ENCODE measurements at places on chromosomes 5 and 9.

DNA sequence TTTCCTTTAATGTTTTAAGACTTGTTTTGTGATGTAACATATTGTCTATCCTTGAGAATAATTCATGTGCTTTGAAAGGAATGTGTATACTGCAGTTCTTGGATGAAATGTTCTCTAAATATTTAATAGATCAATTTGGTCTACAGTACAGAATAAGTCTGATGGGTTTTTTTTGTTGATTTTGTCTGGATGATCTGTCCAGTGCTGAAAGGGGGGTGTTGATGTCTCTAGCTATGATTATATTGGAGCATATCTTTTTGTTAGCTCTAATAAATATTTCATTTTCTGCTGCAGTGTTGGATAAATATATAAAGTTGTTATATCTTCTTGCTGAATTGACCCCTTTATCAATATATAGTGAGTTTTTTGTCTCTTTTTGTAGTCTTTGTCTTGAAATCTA is 269.9 kb upstream of the TUSC1 start:
- DNase-seq, result no peak

DNA sequence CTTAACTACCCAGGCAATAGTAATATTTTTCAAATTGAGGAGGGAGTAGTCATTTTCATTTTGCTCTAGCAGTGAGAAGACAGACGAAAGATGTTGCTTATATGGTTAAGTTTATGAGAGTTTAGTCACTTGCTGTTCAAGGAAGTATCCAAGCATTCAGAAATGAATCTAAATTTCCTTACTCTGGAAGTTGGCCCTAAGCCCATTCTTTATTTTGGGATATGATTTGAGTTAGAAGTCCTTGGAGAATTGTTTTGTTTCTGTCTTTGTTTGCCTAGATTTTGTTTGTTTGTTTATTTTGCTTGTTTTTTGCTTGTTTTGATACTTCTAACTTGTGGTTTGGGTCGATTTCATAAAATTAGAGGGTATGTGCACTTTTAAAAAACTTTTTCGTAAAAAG is 146.4 kb upstream of the FGF10 start:
- DNase-seq, result no peak

DNA sequence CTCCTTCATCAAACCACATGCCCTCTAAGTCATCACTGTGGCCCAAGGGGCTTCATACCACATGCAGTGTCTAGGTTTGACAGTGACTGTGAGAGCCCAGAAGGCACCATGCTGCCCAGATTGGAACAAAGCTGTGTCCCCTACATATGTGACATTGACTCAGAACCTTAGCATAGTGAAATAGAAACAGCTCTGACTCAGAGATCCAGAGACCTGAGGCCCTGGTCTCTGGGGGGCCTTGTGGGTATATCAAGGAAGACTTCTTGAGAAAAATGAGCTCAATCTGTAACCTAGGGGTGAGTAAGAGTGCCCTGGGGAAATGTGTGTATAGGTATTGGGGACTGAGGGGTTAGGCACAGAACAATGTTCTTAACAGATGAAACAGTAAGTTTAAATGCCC is 7.1 kb upstream of the ENTREP1 start:
- DNase-seq, result no peak

- DNase-seq, result no peak
Observed at GRCh38 chr9:121567500-121568342, 68.1 kb upstream of the GGTA1 start.

GRCh38 chr5:120535900-120536299 is 71.8 kb downstream of the PRR16 start:
- no peak for DNase-seq

DNA sequence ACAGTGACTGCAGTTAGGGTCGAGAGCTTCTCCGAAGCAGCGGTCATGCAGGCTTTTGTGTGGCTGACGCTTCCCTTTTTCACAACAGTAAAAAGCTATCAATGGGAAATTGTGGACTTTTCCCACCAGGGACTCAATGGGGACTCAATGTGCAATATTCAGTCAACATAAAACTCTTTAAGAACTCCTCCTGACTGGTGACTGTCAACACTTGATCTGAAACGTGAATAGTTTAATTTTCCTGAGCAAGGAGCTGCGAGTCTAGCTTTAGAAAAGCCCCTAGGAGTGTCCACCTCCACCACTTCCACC is 28.7 kb downstream of the EXOC3 start:
- DNase-seq, result no peak

GRCh38 chr5:83209963-83210362 is 132.6 kb downstream of the XRCC4 start:
- no peak for DNase-seq

- no peak for DNase-seq
Observed at GRCh38 chr5:130642461-130642860, 522.6 kb downstream of the HINT1 start.

- DNase-seq, result no peak
Observed at GRCh38 chr9:129422032-129422842, 198.7 kb downstream of the C9orf50 start.

GRCh38 chr9:87428659-87429058 is 69.0 kb upstream of the DAPK1 start:
- no peak for DNase-seq

DNA sequence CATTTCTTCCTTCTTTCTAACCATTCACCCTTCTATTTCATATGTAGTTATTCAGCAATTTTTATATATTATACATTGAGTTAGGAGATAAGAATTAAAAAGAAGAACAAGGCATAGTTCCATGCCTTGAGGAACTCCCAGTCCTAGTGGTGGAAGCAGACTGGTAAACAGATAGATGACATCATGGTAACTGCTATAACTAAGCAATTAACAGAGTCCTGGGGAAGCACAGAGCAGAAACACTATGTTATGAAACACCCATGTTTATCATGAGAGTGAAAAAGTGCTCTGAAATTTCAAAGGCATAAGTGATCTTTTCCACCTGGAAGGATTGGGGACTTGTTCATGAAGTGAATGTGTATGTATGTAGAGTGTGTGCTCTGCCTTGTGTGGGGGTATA is 14.6 kb downstream of the PAPPA start:
- DNase-seq, result no peak

DNA sequence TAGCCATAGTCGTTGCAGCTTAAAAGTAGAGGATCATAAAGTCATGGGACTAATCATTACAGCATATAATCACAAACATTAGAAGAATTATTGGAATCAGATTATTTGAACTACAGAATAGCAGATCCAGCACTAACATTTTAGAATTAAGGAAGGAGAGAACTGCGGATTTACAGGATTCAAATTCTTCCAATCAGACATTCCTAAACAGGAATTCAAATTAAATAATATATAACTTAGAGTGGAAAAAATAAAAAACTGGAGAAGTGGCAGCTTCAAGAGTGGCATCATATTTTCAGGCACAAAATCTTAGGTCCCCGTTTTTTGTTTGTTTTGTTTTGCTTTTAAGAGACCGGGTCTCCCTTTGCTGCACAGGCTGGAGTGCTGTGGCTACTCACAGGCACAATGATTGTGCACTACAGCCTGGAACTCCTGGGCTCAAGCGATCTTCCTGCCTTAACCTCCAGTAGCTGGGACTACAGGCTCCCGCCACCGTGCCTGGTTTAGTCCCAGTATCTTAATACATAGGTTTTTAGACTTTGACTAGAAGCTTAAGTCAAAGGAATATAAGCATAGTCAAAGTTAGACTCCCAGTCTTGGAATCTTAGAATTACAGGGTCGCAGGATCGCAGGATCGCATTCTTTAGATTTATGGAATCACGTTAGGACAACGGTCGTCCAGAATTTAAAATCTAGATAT is 2.1 kb upstream of the FOXE1 start:
- DNase-seq, result no peak

DNA sequence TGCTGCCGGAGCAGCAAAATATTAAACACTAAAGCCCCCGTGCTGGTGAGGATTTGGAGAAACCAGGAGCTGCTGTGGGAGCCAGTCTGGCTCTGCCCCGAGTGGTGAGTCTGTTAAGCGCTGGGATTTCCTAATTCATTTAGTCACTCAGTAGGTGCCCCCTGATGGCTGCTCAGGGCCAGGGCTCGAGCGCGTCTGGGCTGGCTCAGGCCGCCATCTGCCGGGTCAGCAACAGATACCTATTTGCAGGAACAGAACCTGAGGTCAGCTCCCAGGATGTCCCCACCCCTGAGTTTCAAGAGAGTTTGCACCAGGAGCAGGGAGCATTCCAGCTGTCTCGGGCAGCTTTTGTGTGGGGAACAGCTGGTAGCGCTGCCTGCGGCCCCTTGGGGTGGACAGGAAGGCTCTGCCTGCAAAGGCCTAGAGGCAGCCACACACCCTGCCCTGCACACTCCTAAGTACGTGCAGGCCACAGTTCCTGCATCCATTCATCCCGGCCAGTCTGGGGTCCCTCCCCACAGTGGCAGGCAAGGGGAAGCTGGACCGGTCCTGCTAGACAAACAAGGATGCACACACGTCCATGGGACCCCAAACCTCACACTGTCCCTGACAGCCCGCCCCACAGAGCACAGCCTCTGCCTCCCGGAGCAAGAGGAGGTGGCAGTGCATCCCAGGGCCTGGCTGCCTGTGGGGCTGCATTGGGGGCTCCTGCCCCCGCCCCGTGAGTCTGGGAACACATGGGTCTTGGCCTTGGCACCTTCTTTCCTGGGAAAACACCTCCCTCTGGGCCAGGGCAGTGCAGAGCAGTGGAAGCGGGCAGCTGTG is 83.7 kb downstream of the ADAMTS2 start:
- DNase-seq, result no peak

- no peak for DNase-seq
Observed at GRCh38 chr5:142235050-142235797, 89.6 kb downstream of the SPRY4 start.

GRCh38 chr9:21413624-21414023 is 4.7 kb downstream of the IFNA8 start:
- DNase-seq, result no peak

GRCh38 chr5:89123581-89123980 is 240.6 kb upstream of the MEF2C start:
- no peak for DNase-seq

- no peak for DNase-seq
Observed at GRCh38 chr5:74067748-74068541, 441.9 kb downstream of the ARHGEF28 start.

DNA sequence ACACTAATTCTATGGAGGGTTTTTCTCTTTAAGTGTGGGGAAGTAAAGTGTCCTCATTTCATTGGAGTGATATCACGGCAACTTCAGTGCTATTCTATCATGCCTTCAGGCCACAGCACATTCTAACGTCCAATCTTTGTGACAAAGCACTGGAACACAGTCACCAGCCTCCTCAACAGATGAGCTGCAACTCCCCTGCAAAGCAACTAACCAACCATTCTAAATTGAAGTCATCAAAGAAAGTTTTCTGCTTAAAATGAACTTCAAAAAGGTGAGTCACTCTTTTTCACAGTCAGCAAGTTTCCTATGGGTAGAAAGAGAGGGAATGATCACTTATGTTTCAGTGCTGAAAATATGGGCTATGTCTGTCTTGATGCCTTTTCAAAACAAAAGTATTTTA is 190.8 kb downstream of the ELAVL2 start:
- DNase-seq, result no peak

GRCh38 chr5:159132429-159133040 is 32.8 kb upstream of the EBF1 start:
- no peak for DNase-seq

- no peak for DNase-seq
Observed at GRCh38 chr9:83792746-83793145, 24.8 kb downstream of the GKAP1 start.

GRCh38 chr9:127548352-127548881 is 63.7 kb upstream of the STXBP1 start:
- no peak for DNase-seq

GRCh38 chr5:138595180-138595795 is 20.1 kb upstream of the HSPA9 start:
- peak; percentile 7 for DNase-seq

- DNase-seq, result no peak
Observed at GRCh38 chr9:89739916-89740315, 135.1 kb downstream of the GADD45G start.

- no peak for DNase-seq
Observed at GRCh38 chr9:3856592-3856991, 330.8 kb upstream of the RFX3 start.

GRCh38 chr9:123407217-123407851 is 51.3 kb downstream of the CRB2 start:
- DNase-seq, result no peak

DNA sequence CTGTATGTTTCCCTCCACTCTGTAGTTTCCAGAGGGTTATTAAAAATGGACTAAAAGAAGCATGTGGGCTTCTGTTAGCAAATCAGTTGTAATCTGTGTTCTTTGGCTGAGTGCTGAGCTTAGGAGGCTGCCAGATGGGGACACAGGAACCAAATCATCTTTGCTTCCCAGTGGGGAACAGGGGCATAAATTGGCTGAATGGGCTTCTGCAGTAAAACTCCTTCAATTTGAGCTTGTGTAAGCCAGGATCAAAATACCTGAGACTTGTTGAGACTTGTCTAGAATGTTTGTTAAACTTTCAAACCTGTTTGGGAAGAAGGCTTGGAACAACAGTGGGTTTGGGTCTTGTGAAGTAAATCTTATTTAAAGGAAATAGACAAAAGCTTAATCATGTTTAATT is 32.2 kb upstream of the TNFAIP8 start:
- peak; percentile 10 for DNase-seq

DNA sequence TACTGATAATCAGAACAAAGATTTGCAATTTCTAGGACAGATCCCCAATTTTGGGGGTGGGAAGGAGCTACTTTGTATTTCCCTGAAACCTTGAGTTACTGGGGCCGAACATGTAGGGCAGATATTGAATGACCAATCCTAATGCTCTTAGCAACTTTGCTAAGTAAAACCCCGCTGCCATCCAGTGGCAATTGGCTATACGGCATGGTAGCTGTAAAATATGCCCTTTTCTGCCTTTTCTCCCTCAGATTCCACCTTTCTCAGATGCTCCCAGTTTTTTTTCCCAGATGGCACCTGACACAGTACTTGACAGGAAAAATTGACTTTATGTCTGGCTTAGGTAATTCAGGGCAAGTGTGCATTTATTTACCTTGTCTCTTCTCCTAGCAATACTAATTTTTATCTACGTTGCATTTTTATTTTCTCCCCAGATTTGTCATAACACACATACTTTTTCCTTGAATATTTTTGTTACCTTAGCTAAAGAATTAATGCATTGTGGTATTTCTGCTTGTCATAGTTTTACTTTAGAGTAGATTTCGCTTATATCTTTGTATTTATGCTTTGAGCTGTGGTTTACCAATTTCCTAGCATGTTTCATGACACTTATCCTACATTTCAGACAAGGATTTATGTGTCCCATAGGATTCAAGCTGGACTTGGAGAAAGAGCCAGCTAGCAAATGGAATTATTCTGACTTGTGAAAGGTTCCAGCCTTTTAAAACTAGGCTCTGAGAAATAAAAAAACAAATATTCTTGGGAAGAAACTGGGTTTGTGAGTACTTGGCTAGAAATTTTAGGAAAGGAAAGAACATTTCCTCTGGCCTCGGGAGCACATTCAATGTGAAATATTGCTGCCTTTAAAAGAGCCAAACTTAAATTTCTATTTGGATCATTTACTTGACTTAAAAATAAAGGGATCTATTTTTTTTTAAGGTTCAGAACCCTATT is 37.4 kb downstream of the PIK3R1 start:
- DNase-seq, result peak; percentile 37

- no peak for DNase-seq
Observed at GRCh38 chr5:66621146-66621545, 25.0 kb downstream of the MAST4 start.

GRCh38 chr9:91500509-91501014 is 76.9 kb upstream of the NFIL3 start:
- DNase-seq, result no peak

Measured in NCI-H1436 (cell line).